ENCODE measurements at places on chromosomes 12 and 14.

- no peak for DNase-seq
These were observed 60.3 kb downstream of the ATP2B1 start for GRCh38 chr12:89648211-89648930.

DNA sequence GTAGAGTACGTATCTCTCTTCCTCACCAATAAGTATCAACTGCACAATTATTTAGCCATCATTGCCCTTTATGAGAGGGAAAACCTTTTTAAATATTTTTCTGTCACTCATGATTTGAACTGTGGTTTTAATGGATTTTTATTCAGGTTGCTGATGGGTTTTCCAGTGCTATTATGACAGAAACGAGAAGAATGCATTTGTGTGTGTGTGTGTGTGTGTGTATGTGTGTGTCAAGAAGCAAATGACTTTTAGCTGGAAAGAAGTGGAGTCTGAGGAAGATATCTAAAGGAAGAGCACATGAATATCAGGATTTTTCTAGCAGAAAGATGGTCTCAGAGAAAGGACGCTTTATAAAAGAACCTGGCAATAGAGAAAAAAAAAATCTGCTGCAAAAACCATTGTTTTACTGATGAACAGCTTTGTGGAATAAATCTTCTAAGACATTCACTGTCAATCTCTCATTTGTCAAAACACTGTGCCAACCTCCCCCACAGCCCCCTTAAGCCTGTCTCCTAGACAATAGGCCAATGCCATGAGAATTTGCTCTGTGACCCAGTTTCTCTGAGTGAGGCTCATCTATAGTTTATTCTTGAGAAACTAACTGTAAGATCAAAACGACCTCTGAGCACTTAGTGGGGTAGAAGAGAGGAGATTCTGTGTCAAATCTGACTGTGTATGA is 417.7 kb downstream of the FLRT2 start:
- no peak for DNase-seq

DNA sequence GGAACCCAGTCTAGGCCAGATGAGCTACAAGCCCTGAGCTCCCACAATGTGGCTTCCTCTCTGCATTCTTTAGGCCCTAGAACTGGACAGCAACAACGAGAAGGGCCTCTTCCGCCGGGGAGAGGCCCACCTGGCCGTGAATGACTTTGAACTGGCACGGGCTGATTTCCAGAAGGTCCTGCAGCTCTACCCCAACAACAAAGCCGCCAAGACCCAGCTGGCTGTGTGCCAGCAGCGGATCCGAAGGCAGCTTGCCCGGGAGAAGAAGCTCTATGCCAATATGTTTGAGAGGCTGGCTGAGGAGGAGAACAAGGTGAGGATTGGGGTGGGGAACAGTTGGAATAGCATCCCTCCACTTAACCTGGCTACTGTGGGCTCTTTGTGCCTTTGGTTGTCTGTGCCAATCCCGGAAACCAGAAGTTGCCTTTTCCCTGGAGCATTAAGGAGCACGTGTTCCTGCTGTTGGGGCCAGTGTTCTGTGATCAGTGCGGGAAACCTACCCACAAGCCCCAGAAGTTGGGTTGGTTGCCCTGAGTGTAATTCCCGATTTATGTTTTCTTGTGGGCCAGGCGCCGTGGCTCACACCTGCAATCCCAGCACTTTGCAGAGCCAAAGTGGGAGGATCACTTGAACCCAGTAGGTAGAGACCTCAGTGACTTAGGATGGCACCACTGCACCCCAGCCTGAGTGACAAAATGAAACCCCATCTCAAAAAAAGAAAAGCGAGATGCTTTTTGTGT is 6.4 kb downstream of the FKBP4 start:
- no peak for DNase-seq

DNA sequence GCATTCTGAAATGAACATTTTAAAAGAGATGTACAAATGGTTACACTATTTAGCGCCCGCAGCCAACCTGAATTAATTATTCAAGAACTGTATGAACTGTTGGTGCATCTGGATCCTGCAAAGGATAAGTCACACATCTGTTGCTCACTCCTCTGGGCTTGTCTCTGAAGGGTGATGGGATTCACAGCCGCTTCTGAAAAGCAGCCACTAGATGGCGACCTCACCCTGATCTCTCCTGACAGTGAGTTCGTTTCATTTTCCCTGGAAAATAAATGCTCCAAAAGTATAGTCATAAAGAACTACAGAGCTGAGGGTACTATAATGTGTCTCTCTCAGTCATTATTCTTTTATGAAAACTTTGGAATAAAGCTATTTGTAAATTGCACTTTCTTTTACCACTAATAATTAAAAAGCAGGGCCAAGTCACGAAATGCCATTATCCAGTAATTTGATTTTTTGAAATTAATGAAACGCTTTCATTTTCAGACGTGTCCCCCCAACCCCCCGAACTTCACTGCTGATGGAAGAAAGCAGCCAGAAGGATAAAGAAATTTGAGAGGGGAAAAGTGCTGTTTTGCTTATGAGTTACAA is 789.6 kb downstream of the NRXN3 start:
- DNase-seq = peak; percentile 50

- DNase-seq = no peak
These were observed 70.6 kb downstream of the KCNK10 start for GRCh38 chr14:88252498-88252897.

DNA sequence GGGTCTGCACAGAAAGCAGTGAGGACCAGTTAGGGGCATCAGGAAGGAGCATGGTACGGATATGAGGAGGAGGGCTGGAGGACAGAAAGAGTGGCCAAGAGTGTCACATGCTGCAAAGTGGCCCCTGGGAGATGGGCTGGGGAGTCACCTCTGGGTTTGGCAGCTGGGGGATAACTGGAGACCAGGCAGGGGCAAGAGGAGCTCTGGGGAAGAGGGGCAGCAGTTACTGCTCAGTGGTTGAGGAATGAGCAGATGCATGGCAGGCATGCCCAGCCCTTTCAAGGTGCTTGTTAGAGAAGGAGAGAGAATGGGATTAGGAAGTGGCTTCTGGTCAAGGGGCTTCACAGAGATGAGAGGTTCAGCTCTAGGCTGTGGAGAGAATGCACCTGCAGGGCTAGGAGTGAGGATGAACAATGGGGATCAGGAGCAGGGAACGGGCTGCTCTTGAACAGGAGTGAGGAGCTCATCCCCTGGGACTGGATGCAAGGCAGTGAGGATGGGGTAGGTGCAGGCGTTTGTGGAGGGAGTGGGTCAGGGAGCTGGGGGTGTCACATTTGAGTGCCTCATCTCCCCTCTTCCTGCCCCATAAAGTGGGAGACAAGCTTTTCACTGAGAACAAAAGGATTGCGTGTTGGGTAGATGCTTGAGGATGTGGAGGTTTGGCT is 127.5 kb downstream of the PAPOLA start:
- no peak for DNase-seq

DNA sequence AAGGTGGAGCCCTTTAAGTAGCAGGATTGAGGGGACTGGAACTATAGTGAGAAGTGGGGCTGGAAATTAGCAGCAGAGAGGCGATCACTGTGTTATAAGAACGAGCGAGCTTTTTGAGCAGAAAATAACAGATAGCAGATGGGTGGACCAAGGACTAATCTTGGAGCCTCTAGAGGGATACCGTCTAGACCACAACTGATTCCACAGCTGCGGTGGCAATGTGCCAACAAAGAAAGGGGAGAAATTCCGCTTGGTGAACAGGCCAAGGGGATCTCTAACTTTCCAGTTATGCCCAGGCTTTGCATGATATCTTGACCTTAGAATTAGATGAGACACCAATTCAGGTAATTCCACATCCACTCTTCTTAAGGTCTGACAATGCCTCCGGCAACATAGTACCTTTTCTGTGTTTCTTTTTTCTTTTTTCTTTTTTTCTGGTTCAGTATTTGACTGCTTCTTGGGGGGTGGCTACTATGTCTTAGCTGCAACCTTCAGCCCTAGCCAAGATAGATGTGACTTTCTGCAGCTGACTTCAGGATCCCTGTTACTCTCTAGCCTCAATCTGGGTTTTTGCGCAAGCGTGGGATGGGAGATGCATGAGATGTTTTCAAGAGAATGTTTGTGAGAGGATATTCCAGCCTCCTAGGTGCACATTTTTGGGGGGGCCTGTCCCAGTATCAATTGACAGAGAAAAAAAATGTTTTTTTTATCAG is 143.4 kb upstream of the CPSF6 start:
- DNase-seq = no peak

DNA sequence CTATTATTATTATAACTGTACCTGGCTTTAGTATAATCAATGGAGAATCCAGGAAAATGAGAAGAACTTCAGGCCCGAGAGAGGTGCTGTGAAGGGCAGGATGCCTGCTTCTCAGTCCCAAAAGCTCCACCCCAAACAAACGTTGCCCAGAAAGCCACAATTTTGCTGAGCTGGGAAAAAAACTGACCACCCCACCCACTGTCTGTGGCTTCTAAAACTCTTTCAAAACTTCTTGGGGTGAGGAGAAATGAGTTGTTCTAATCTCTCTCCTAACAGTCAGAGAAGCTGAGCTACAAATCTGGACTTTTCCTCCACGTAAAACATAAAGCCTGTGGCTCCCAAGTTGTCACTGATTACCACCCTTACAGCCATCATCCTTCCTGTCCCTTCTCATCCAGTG is 13.4 kb downstream of the VDR start:
- no peak for DNase-seq

GRCh38 chr14:58106446-58106845 is 45.6 kb downstream of the ARMH4 start:
- DNase-seq = no peak

GRCh38 chr14:100155049-100155621 is 4.3 kb downstream of the DEGS2 start:
- no peak for DNase-seq

DNA sequence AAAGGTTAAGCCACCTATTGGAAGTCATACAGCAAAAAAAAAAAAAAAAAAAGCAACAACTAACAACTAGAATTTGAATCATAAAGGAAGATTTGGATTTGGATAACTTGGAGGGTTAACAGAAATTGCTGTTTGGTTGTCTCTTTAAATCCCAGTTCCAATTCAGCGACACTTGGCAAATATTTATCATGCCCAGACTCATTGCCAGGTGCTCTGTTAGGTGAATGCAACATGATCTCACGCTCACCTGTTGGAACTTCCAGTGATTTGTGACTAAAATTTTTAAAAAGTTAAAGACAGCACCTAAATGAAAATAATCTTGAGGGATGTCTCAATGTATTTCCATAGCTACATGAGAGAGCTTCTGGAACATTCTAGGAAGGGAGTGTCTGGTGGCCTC is 103.7 kb downstream of the TBX3 start:
- no peak for DNase-seq

GRCh38 chr14:88551094-88551870 is 3.5 kb downstream of the PTPN21 start:
- peak; percentile 55 for DNase-seq

- no peak for DNase-seq
These were observed 7.2 kb upstream of the RBM19 start for GRCh38 chr12:113973109-113973904.

DNA sequence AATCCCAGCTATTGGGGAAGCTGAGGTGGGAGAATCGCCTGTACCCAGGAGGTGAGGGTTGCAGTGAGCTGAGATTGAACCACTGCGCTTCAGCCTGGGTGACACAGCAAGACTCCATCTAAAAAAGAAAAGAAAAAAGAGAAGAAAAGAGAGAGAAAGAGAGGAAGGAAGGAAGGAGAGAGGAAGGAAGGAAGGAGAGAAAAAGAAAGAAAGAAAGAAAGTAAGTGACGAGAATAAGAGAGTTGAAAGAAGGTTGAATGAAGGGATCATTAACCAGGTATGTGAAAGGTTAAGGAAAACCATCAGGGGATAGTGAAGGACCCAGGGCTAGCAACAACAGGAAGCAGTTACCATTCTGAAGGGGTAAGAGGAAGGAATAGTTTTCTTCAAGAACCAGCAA is 4.2 kb upstream of the DTD2 start:
- no peak for DNase-seq
